ENCODE measurements at places on chromosomes 12 and 14.

GRCh38 chr14:79542121-79542520 lies 669.2 kb downstream of the DIO2 start:
- DNase-seq, result no peak

- DNase-seq, result no peak
Observed at GRCh38 chr12:116687888-116688287, 50.0 kb downstream of the SPRING1 start.

DNA sequence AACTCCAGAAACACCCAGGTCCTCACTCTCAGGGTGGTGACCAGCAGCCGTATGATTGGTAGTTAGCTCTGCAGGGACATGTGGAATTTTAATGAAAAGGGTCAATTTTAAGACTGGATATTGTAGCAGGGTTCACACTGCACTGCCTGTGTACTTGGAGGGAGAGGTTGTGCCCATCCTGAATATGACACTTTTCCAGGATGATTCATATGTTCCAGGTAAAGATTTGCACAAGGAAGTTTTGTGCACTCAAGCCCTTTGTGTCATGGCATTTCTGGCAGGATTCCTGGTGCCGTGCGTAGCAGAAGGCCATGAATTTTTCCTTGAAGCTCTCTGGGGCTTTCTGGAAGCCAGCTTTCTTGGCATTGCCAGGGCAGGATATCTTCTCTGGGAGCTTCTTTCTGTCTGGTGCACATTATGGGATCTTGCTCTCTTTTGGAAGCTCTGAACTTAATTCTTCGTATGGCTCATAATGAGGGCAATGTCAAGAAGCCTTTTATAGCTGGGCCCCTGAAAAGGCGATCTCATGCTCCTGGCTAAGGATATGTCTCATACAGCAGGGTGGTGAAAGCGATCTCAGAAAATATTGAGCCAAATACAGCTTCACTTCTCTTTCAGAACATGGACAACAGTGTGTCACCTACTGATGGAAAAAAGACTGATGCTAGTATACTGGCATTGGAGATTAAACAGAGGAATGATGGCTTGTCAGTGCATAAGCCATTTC lies 1133.9 kb downstream of the AACS start:
- no peak for DNase-seq

DNA sequence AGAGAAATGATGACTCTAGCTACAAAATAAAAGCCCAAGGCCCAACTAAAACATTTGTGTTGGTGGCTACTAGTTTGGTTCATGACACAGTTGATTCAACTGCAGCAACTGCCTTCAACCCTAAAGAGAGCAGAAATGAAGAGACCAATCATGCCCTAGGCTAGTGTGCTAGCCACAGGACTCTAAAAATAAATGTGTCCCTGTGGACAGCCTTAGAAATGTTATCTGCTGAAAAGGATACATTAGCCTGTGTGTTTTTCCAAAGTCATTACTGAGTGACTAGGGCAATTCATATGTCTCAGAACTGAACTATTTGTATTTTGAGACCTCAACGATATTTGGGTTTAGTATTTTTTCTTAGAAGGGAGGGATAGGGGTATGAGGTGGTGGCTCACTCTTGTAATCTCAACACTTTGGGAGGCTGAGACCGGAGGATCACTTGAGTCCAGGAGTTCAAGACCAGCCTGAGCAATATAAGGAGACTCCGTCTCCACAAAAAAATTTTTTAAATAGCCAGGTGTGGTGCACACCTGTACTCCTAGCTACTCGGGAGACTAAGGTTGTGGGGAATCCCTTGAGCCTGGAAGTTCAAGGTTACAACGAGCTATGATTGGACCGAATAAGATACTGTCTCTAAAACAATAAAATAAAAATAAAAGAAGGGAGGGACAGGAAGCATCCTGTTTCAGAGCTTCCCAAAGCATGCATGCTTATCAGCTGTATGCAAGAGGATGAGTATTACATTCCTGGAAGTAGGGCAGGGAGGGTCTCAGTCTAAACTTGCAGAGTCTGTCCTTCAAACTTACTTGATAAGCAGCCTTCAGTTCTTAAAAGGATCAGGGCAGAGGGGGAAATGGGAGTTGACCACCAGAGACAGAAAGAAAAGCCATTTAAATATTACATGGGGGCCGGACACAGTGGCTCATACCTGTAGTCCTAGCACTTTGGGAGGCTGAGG lies 29.6 kb upstream of the NAP1L1 start:
- no peak for DNase-seq

- no peak for DNase-seq
Observed at GRCh38 chr12:14366209-14367039, 942 bp downstream of the ATF7IP start.

GRCh38 chr14:25485381-25485780 lies 435.4 kb upstream of the STXBP6 start:
- DNase-seq, result no peak

DNA sequence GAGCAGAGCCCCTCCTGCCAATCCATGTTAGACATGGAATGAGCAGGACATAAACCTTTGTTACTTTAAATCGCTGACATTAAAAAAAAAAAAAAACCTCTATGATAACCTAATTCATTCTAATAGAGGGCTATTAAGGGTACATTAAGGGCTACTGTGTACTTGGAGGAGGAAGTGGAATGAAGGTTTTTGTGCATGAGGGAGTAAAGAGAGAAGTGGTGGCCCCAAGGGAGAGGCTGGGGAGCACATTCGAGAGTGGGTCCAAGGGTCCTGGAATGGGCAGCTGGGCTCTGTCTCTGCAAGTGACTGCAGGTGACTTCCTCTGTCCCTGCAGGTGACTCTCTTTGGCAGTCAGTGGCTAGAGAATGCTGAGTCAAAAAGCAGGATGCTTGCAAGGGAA lies 32.1 kb upstream of the PTGDR start:
- no peak for DNase-seq

DNA sequence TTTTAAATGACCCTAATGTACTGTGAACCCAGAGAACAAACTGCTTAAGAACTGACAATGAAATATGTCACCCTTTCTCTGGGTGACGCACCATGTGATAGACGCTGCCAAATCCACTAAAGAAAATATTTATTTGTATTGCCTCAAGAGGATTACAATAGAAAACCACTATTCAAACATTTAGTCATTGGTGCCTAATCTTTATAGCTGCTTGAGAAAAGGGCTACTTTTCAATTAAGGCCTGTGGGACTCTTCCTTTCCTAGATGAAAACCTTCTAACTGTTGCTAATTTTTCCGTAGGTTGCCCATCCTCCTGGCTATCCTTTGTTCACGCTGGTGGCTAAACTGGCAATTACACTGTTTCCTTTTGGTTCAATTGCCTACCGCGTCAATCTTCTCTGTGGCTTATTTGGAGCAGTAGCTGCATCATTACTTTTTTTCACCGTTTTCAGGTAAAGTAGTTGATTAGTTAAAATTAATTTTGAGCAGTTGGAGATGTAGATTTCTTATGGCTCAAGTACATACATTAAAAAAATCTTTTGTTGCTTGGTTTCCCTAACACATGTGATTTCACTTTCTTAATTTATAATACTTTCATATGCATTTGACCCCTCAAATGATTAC lies 6.0 kb downstream of the TMEM260 start:
- DNase-seq, result no peak

GRCh38 chr12:111126331-111126730 lies 206.0 kb upstream of the MYL2 start:
- DNase-seq, result no peak

Data from ureter (tissue), 1 donor.